ENCODE measurements at places on chromosomes 13 and 19.

DNA sequence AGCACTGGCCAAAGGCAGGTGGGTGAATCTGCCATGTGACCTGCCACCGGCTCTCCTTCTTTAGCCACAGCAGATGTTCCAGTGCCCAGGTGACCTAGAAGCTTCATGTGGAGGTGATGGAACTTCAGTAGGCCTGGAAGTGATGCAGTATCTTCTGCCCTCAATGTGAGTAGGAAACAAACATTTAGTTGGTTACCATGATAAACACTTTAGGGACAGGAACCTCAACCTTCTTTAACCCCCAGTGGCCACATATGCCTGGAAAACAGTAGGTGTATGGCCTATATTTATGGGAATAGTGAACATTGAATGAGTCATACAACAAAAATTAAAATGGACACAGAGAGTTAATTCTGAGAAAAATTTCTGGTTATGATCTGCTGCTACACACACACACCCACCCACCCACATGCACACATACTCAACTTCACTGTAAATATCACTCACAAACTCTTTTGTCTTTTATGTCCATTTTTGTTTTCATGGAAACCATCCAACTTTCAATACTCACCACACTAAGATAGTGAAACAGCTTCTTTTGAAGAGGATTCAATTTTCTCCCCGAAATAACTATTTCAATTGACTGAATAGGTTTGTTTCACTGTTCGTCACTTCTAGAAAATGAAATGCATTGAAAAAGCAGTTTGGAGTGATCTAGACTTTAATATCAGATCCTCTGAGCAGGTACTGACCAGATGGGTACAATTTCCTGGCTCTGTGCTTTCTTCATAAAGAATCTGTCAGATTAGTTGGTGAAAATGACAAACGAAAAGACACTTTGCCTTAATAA is 97.3 kb downstream of the STARD13 start:
- no peak for DNase-seq
- no peak overlapping the region for H3K4me3 ChIP-seq
- no peaks in the 10 kb centered on the region for H3K27me3 ChIP-seq
- H3K36me3 ChIP-seq: no peaks in the 10 kb centered on the region
- peaks cover 11% of the 10 kb centered on the region for H3K4me1 ChIP-seq

DNA sequence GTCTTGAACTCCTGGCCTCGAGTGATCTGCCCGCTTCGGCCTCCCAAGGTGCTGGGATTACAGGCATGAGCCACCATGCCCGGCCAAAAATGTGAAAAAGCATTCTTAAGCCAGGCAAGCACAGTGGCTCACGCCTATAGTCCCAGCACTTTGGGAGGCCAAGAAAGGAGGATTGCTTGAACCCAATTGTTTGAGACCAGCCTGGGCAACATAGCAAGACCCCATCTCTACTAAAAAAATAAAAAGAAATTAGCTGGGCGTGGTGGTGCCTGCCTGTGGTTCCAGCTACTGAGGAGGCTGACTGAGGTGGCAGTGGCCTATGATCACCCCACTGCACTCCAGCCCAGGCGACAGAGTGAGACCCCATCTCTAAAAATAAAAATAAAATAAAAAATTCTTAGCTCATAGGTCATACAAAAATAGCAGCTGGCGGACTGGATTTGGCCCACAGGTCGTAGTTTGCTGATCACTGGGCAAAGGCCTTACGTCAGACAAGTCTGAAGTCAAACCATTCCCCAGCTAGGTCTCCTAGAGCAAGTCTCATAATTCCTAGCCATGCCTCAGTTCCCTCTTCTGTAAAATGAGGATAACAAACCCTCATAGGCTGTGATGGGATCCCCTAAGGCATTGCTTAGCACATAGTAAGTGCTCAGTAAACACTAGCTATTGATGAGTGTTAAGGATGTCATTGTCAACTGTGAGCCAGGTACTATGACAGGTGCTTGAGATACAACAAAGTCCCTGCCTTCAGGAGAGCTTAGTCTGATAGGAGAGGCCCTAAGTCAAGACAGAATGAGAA is 36.0 kb downstream of the INSR start:
- H3K4me1 ChIP-seq: no peaks in the 10 kb centered on the region
- no peak overlapping the region for H3K4me3 ChIP-seq
- H3K27ac ChIP-seq: no peak overlapping the region
- DNase-seq: no peak
- no peaks in the 10 kb centered on the region for H3K27me3 ChIP-seq
- H3K36me3 ChIP-seq: peaks cover 3% of the 10 kb centered on the region

- H3K27me3 ChIP-seq: no peaks in the 10 kb centered on the region
- H3K4me3 ChIP-seq: no peak overlapping the region
- no peak for DNase-seq
- no peaks in the 10 kb centered on the region for H3K36me3 ChIP-seq
- H3K27ac ChIP-seq: no peak overlapping the region
- H3K4me1 ChIP-seq: peaks cover 2% of the 10 kb centered on the region
These were observed 27.3 kb upstream of the SLC7A10 start for GRCh38 chr19:33252971-33253370.

- peaks cover 71% of the 10 kb centered on the region for H3K4me1 ChIP-seq
- H3K27me3 ChIP-seq: peaks cover 22% of the 10 kb centered on the region
- peaks cover 10% of the 10 kb centered on the region for H3K36me3 ChIP-seq
- no peak for DNase-seq
- peak overlapping the region; percentile 42 for H3K4me3 ChIP-seq
These were observed 1.5 kb downstream of the NFIC start for GRCh38 chr19:3367628-3368440.

DNA sequence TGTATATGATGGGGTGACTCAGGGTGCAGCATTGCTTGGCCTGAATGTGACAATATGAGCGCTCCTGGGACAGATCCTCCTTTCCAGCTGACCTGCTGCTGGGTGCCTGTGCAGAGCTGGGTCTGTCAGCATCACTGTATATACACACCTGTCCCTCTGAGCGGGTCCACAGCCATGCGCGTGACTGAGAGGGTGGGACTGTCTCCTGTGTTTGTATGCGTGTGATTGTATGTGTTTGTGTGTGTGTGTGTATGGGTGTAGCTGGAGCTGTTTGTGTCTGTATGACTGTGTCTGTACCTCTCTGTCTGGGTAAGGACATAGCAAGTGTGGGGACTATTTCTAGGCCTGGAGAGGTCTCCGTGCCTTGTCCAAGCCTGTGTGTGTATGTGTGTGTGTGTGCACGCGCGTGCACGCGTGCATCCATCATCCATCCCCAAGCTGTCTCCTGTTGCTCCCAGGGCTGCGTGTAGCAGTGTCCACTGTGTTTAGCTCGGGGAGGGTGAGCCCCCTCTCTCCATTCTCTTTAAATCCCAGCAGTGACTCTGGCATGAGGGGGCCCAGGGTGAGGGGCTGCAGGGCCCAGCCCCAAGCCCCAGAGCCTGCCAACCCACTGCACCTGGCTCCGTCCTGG is 8.3 kb downstream of the IGLON5 start:
- H3K36me3 ChIP-seq: peaks cover 35% of the 10 kb centered on the region
- H3K4me1 ChIP-seq: peaks cover 27% of the 10 kb centered on the region
- H3K27me3 ChIP-seq: no peaks in the 10 kb centered on the region
- DNase-seq: no peak
- H3K4me3 ChIP-seq: no peak overlapping the region

Data from spinal cord (tissue), 10 donors.